Mammary epithelial cell (primary cell): ENCODE measurements at places on chromosomes 1 and 21. TPM values are rescaled to one million over a fixed set of nuclear protein-coding genes. Genes with fewer than 3 reads are reported as not detected.

DNA sequence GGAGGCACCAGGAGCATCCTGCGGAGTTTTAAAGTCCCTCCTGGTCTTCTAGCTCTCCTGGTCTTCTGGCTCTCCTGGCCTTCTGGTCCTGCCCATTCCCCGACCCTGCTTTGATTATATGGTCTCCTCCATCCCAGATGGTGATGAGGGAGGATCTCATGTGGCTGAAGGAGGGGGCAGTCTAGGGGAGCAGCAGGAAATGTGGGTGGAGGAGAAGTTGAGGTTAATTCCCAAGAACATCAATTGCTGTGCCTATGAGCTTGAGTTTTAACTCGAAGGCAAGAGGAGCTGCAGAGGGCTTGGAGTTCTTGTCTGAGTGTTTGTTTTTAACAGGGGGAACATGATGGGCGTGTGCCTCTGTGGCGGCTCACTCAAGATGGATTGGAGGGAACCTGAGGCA, 408.8 kb downstream of the MATN1 start:
- DNase-seq, result no peak

GRCh38 chr1:85313888-85314696, 37.7 kb upstream of the BCL10 start:
- peak; percentile 80 for DNase-seq

- DNase-seq, result no peak
These were observed 94.8 kb downstream of the UBR4 start for GRCh38 chr1:19115082-19115808.

DNA sequence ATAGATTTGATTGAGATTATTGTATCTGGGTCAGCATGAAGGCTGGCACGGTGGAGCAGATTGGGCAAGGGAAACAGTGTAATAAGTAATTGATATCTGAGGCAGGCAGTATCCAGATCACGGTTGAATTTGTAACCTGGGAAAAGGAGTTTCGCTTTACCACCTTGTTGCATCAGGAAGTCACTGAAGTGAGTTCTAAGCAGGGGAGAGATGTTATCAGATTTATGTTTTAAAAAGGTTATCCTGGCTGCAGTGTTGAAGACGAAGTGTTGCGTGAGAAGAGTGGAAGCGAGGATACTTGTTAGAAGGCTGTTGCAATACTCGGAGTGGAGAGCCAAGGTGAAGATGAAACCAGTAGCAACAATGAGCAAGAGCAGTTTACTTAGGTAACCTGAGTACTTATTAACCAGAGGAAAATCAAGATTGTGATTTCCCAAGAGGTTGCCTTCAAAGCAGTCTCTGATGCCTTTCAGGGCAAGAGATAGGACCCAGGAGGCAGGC, 77.8 kb downstream of the LHX9 start:
- DNase-seq, result no peak

DNA sequence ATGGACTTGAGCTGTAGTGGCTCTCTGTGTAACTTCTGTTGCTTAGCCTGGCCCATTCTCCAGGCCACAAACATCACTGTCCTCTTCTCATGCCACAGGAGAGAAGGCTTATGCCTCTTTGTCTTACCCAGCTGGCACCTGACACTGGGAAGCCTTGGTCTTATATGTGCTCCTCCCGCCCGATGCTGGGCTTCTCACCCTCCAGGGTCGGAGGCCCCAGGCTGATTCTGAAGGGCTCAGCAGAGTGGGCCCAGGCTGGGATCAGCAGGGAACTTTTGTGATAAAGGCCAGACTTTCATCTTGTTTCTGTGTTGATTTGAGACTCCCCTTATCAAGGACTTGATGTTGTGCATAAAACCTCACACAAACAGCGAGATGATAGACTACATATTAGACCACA, 29.8 kb downstream of the TRPM2 start:
- DNase-seq, result no peak

DNA sequence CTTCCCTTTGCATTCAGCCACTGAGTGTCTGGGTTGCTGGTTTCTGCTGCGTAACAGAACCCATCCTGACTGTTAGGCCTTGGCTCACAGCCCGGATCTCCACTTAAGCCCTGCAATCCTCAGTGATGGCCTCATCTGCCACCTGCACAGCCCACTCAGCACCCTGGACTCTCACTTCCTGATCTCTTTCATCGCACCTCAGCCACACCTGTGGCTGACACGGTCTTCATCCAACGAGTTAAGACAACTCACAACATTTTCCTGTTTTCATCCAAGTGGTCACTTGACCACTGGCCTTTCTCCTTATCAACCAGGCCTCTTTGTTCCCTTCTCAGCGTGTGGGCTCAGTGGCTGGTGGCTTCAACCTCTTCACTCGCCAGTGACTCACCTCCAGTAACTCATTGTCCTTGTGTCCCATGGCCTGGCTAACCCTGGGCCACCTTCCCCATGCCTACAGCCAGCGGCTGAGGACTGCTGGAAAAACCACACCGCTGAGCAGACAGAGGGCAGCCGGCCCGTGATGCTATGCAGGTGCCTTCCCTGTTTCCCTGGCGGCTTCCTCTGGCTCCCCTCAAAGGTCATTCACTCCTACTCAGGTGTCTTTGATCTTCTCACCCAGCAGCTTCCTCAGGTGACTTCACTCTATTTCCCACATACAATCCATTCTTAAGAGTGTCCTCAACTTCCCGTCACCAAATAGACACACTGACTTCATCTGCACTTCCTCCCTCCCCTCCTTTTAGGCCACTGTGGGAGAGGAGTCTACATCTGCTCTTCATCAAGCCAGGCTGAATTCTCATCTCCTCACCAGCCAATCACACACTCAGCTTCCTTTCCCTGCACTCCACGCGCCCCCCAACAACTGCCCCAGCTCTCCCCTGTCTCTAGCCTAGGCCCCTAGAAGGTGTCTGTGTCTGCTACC, 19.9 kb upstream of the EDN2 start:
- DNase-seq, result peak; percentile 86

GRCh38 chr1:109214695-109215623, 1.2 kb downstream of the SARS1 start:
- peak; percentile 74 for DNase-seq

GRCh38 chr1:77978969-77979876, at the start of gene FUBP1:
Gene FUBP1 (minus strand): TSS chr1:77979072. CDS start chr1:77979004, 68 bp downstream.
- peak; percentile 98 for DNase-seq

- no peak for DNase-seq
These were observed 32.0 kb downstream of the CCSAP start for GRCh38 chr1:229310833-229311232.

- DNase-seq, result no peak
These were observed 290.0 kb downstream of the SETD4 start for GRCh38 chr21:35770101-35770945.

GRCh38 chr1:107413546-107413945, 272.7 kb downstream of the NTNG1 start:
- no peak for DNase-seq

DNA sequence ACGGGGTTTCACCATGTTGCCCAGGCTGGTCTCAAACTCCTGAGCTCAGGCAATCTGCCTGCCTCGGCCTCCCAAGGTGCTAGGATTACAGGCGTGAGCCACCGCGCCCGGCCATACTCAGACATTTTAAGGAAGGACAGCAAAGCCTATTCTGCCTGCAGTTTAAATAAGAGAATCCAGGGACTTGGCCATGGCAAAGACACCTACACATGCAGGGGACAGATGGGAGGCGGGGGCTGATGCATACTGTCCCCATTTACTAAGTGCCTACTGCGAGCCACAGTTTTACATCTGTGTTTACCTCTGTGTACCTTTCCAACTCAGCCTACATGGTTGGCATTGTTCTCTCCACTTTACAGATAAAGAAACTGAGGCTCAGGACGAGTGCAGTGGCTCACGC, 25.4 kb downstream of the LDLRAD2 start:
- no peak for DNase-seq

DNA sequence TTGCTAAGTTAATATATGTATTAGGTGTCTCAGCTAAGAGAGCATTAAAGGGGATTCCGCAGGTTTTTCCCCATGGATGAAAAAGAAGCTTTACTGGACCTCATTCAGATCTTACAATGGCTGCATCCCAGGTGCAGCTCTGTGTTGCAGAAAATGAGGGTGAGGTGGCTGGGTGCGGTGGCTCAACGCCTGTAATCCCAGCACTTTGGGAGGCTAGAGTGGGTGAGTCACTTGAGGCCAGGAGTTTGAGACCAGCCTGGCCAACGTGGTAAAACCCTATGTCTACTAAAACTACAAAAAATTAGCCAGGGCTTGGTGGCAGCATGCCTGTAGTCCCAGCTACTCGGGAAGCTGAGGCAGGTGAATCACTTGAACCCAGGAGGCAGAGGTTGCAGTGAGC, 58.5 kb upstream of the MORC3 start:
- DNase-seq, result no peak

DNA sequence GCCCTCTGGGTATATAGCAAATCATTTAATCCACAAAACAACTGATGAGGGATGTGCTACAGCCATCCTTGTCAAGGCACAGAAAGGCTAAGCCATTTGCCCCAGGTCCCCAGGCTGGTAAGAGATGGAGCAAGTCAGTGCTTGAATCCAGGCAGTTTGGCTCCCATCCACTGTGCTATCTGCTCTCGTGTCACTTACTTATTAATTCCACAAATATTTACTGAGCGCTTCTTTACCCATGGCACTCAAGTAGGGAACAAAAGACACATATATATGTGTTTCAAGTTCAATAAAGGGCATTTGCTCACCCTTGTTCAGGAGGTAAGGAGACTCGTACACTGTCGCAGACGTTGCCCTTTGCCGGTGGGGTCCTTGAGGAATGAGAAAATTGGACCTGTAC, 38.6 kb upstream of the MPZL1 start:
- peak; percentile 34 for DNase-seq

DNA sequence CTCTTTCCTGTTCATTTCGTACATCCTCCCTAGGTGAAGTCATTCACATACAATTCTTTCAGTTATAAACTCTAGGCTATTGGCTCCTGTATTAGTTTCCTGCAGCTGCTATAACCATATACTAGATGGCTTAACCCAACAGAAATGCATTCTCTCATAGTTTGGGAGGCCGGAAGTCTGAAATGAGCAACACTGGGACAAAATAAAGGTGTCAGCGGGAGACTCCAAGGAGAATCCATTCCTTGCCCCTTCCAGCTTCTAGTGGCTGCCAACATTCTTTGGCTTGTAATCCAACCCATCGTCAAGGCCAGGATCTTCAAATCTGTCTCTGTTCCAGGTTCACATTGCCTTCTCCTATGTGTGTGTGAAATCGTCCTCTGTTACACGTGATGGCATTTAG, 71.3 kb downstream of the TOR3A start:
- DNase-seq, result no peak

- peak; percentile 98 for DNase-seq
These were observed at the start of gene PGD for GRCh38 chr1:10398734-10399443. Gene PGD (plus strand): TSS chr1:10399064. CDS start chr1:10399118, 54 bp downstream.

GRCh38 chr1:183284086-183284485, 98.0 kb downstream of the LAMC2 start:
- no peak for DNase-seq

- DNase-seq, result no peak
These were observed 16.5 kb downstream of the SMAP2 start for GRCh38 chr1:40389871-40390560.

GRCh38 chr1:108502138-108502537, 52.0 kb downstream of the NBPF6 start:
- no peak for DNase-seq

- peak; percentile 42 for DNase-seq
These were observed 11.2 kb downstream of the TNFRSF1B start for GRCh38 chr1:12177999-12178441.

DNA sequence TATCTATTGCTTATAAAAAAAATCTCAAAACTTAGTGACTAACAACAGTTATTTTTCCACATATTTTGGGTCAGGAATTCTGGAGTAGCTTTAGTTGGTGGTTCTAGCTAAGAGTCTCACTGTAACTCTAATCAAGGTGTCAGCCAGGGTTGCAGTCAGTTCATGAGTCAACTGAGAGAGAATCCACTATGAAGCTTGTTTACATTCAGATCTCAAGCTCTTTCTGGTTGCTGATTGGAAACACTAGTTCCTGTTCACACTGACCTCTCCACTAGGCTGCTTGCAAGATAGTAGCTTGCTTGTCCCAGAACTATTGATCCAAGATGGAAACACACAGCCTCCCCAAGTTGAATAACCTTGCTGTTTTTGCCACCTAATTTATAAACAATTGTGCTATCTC, 1192.1 kb upstream of the B3GALT2 start:
- no peak for DNase-seq

GRCh38 chr1:162028726-162029125, 5.1 kb upstream of the OLFML2B start:
- DNase-seq, result no peak

Gene CLCNKA
- not detected in 2 replicates for total RNA-seq

Gene DDOST
- total RNA-seq, result 238 and 301 TPM in 2 replicates

Gene MATN1
- not detected in 2 replicates for total RNA-seq

Gene KPRP
- total RNA-seq, result 0.64 and 1.2 TPM in 2 replicates

Gene ADAMTSL4
- total RNA-seq, result 98.0 TPM
